Naive B cell (primary cell): ENCODE measurements at places on chromosomes 2 and 18. TPM values are rescaled to one million over a fixed set of nuclear protein-coding genes. Genes with fewer than 3 reads are reported as not detected.
A peak's percentile ranks its signal among the peaks of the same experiment; 100 is the strongest.

DNA sequence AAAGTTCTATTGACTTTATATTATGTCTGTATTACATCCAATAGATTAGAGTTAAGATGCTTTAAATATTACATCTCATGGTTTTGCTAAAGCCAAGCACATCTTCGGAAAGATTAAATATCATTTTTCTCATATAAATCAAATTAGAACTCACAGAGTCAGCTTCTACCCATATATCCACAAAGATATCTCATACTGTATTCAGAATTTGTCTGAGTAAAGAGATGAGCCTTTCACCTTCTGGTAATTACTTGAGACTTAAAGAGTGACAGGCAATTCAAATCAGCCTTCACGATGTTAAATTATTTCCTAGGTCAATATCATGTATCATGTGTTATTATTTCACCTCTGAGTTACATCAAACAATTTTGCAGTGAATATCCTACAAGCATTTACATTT is 13.0 kb downstream of the CCDC178 start:
- DNase-seq = no peak

Gene MC2R
- polyA plus RNA-seq = not detected

Gene MEP1B
- not detected for polyA plus RNA-seq

DNA sequence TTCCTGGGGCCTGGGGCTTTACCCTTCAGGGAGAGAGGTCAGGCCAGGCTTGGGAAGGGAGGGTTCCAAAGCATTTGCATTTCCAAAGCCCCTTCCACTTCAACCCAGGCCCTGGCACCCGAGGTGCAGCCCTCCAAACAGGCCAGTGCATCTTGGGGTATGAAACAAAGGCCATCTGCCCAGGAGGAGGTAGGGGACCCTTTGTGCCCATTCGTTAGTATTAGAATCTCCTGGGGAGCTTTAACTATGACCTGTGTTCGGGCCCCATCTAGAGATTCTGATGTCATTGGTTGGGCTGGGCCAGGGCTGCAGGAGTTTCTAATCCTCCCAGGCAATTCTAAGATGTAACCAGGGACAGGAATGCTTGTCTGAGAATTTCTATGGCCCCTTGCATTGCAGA is 73.6 kb downstream of the CIB4 start:
- DNase-seq = no peak

Gene FBXO15
- 3.7 TPM for polyA plus RNA-seq

DNA sequence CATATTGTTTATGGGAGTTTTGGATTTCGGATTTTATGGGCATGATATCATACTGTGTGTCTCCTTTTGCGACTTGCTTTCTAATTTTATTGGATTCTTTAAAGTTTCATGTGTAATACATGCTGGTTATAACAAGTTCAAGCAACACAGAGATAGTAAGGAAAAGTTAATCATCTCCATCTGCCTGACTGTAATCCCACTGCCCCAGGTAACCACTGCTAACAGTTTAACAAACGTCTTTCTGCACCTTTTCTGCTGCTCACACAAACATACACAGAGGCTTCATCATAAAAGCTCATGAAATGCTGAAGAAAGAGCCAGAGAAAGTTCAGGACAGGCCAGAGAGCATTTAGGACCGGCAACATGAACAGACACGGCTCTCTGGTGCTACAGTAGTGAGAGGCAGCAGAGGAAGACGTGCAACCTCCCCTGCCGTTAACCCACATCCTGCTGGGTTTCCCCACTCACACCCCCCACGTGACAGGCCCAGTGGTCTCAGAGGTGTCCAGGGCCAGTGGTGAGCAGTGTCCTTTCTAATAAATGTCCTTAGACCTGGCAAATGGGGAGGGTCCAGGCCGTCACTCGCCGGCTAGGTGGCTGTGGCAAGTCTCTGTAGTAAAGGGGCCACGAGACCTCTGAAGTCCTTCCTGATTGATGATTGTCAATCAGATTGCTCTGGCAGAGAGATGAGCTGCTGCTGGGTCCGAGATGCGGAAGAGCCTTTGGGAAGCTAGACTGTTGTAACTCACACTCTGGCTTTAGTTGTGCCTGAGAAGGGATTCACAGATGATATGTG is 43.0 kb upstream of the SLC1A4 start:
- peak; percentile 69 for DNase-seq

Gene SAG
- not detected for polyA plus RNA-seq

DNA sequence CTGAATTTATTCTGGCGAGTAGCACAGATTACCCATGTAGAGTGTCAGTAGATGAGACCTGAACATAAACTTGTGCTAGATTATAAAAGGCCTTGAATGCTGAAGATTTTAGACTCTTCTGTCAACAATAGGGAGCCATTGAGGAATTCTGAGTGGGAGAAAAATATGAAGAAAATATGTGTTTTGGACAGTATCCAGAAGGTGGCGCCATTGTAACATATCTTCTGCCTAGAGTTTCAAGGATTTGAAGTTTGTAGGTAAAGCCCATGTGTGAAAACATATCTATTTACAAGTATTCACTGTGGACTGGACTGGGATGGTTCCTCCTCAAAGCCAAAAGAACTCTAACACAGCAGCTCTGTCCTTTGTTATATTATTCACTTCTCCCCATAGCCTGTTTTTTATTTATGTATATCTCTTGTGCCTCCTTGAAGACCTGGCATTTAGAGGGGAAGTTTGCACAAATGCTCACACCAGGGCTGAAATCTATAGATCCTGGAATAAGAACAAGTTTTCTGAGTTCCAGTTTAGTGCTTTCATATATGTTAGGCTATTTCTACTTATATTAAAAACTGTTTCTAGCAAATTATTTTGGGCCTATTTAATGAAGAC is 124.9 kb downstream of the RDH14 start:
- DNase-seq = no peak

Gene SERPINB2
- not detected for polyA plus RNA-seq

DNA sequence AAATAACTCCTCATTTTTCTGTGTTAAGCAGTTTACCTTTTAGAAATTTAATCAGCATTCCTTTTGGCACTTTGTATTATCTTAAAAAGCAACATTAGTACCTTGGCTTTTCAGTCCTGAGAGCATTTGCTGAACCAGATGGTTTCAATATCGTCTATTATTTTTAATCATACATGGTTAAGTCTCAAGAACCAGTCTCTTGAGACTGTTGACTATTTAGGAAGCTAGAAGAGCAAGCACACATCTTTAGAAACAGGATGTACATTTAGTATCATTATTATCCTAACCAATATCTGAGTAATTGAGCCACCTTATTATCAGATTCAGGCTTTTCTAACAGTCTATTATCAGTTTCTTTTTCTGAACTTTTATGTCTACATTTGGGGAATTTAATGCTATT is 28.2 kb upstream of the ZEB2 start:
- no peak for DNase-seq

GRCh38 chr2:70454936-70455544 is 98.6 kb downstream of the TGFA start:
- no peak for DNase-seq
